ENCODE measurements at places on chromosomes 4 and X.
A peak's percentile ranks its signal among the peaks of the same experiment; 100 is the strongest.

DNA sequence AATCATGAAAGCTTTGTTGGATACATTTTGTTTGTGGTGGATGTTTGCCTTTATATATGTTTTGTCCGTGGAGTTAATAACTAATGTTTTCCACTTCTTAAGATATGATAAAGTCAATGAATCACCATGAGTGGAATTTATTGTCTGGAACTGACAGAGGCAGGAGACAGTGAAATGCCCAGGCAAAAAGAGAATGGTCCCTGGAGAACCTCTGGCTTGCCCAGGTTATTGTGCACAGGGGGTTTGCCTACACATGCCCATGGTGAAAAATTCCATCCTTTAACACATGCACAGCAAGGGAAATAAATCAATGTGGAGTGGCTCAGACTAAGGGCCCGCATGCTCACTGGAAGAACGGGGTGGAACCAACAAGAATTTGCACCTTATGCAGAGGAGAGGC, 964.3 kb upstream of the GRIA3 start:
- DNase-seq = no peak

GRCh38 chr4:96347582-96347981, 507.7 kb downstream of the PDHA2 start:
- DNase-seq = no peak

DNA sequence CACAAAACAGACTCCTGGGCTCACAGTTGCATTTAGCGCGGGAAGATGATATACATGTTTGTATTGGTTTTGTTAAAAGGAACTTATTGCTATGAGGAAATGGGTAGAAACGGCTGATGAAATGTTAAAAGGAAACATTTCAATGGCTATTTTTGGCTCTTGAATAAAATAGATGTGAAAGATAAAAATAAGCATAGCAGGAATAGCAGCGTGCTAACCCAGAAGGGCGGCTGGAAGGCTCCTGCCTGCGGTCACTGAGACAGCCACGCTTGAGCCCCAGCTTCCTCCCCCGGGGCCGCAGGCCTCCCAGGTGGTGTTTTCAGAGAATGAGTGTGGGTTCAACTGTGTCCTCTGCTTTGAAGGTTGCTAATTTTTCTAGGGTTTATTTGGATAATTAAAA, 35.0 kb upstream of the CLCN4 start:
- DNase-seq = no peak

DNA sequence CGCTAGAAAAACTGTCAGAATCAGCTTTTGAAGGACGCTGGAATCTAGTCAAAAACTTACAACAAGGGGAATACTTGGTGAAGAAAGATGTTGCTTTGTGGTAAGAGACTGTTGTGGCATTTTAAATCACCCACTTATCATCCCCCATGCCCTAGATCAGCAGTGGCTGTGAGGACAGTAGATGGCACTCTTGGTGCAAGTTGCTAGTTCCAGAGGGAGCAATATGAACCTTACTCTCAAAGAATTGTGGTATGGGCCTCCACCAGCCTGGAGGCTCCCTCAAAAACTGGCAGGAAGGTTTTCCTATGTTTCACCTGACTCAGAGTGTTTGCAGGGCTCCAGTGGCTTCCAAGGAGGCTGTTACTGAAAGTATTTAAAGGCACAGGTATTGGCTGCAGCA, 37.7 kb upstream of the SLC16A2 start:
- DNase-seq = peak; percentile 41

DNA sequence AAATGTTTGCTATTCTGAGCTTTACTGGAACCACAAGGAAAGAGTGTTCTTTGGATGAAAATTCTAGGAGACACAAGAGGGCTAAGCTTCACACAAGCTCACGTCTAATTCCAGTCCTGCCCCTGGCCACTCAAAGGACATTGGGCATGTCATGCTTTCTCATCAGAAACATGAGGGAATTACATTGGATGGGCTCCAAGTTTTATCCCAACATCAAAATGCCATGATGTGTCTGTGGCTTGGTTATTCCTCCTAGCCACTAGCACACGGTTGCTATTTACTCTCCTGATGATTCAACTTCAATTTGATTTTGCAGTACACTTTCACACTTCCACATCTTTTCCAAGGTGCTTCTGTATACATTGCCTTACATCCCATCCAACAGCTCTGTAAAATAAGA, 149.6 kb upstream of the FAM9B start:
- DNase-seq = no peak

GRCh38 chrX:135625995-135626394, 87.4 kb upstream of the CT45A1 start:
- peak; percentile 14 for DNase-seq

- no peak for DNase-seq
These were observed 374.9 kb upstream of the AADAT start for GRCh38 chr4:170464614-170465197.

DNA sequence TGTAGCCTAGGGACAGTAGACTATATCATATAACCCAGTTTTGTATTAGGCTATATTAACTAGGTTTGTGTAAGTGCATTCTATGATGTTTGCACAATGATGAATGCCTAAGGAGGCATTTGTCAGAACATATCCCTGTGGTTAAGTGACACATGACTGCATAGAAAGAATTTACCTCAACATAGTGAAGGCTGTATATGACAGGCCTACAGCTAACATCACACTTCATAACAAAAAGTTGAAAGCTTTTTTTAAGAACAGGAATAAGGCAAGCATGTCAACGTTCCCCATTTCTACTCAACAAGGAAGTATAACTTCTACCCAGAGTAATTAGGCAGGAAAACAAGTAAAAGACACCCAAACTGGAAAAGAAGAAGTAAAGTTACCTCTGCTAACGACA, 165.9 kb upstream of the NDST4 start:
- DNase-seq = no peak

DNA sequence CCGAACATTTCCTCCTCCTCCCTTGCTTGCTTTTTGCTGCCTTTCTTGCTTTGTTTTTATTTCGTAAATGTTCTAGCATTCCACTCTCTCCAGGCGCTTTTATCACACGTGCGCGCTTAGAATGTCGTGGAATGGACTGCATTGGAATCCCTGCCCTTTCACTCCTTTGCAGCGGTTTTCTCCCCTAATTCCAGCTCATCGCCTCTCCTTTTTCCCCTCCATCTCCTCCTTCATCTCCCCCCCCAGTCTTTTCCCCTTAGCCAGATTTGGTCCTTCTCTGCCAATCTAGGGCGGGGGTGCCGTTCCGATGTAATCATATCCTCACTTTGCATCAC, 579 bp downstream of the OGT start:
- no peak for DNase-seq

DNA sequence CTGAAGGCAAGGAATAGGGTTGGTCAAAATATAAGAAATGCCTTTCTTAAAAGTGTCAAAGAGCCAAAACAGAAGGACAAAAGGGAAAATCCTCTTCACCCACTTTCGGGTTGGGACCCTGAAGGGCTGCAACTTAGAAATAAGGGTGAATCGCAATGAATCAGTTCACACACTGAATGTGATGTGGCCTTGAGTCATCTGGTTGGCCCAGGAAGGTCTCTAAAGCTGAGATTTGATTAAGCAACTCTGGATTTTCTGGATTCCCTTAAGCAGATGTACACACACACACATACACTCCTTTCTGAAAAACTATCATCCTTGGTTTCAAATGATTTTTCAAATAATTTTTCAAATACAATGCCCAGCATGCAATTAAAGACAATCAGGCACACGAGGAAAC, 13.1 kb downstream of the TAB3 start:
- no peak for DNase-seq

DNA sequence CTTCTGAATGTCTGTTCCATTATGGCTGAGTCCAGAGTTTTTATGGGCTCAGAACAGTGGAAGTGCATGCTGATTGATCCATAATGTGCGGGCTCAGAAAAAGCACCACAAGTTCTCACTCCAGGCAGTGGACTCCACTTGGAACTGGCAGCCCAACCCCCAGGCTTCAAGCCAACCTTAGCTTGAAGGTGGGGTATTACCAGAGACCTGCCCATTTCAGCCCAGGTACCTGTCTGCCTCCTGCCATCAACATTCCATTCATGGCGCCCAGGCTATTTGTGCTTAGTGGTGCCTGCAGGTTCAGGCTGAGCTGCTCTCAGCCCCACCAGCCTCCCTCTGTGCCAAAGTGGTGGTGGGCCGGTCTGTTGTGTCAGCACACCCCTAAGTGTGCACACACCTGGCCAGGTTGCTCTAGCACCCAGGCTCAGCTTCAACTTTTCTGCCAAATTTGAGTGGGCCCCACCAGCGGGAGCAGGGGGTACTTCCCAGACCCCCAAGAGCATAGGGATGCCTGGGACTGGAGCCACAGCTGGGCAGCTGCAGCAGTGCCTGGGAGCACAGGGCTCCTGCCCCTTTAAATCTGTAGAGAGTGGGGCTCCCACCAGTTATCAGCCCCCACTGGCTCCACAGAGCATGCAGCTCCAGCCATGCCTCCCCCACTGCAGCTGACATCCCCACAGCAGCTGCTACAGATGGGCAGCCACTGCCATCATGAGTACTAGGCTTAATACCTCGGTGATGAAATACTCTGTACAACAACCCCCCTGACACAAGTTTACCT, 1025.3 kb downstream of the PCDH19 start:
- DNase-seq = no peak

- DNase-seq = no peak
These were observed 50.0 kb downstream of the CYTL1 start for GRCh38 chr4:4969298-4969697.

GRCh38 chrX:110051559-110051958, 48.6 kb downstream of the TMEM164 start:
- DNase-seq = no peak

GRCh38 chr4:149121023-149121404, 678.8 kb upstream of the NR3C2 start:
- no peak for DNase-seq

DNA sequence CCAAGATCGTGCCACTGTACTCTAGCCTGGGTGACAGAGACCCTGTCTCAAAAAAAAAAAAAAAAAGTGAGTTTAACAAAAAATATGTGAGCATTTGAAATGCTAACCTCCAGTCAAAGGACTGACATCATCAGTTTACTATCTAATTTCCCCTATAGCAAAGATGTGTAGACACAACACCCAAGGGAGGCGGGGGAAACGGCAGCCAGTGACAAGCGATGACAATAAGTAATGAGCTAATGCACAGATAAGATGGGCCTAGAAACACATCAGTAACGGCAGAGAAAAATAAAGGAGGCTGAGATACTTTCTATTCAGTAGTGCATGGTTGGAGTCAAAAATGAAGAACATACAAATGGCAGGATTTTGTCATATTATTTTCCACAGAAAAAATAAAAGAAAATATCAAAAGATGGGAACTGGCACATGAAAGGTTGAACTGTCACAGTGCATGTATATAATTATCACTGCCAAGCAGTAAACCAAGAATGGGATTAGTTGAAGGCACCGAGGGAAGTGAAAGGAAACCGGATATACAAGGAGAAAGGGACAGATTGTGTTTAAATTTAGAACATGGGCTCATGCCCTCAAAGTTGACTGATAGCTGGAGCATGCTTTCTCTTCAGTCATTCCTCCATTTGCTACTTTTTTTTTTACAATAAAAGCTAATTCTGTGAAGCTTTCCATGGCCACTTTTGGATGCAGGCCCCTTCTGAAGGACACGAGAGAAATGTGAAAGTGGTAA, 41.8 kb downstream of the IGFBP7 start:
- no peak for DNase-seq

GRCh38 chr4:152805818-152806217, 26.1 kb downstream of the ARFIP1 start:
- DNase-seq = no peak

GRCh38 chr4:26345565-26345938, 24.7 kb downstream of the RBPJ start:
- DNase-seq = no peak

- DNase-seq = no peak
These were observed 429 bp downstream of the NOCT start for GRCh38 chr4:139015948-139016471.

DNA sequence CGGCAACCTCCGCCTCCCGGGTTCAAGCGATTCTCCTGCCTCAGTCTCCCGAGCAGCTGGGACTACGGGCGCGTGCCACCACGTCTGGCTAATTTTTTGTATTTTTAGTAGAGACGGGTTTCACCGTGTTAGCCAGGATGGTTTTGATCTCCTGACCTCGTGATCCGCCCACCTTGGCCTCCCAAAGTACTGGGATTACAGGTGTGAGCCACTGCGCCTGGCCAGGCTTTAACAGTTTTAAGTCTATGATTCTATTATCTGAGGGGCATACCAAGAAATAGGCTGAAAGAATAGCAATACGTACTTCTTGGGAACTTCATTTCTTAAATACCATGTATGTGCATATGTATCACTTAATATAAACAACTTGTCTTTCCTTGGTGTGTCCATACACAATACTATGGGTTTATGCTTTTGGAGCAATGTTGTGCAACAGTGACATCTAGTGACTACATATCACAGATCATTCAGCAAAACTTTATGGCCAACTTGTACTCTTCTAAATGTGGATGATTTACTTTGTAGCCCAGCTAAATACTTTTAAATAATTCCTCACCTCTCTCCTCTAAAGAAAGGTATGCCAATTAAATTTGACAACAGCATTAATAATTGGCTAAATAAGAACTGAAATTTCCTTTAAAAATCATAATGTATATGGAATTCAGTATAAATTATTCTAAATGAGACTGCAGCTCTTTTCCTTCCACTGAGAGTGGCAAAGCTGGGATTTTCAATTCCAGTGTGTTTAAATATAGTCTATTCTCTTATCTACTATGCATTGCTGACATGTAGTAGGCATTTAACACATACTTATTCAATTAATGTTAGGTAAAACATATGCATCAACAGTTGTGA, 10.4 kb downstream of the SLC9B1 start:
- peak; percentile 54 for DNase-seq

GRCh38 chrX:53729751-53730150, 43.2 kb upstream of the HUWE1 start:
- DNase-seq = no peak

- DNase-seq = no peak
These were observed 53.6 kb downstream of the KLHL13 start for GRCh38 chrX:118062817-118063615.
